ENCODE measurements at places on chromosomes 4 and X.

GRCh38 chr4:16443504-16444088, 217.3 kb upstream of the TAPT1 start:
- DNase-seq, result peak; percentile 22

GRCh38 chrX:123190096-123190495, 6.0 kb downstream of the GRIA3 start:
- no peak for DNase-seq

- DNase-seq, result no peak
Measured at GRCh38 chrX:11363069-11363594, 69.9 kb downstream of the AMELX start.

DNA sequence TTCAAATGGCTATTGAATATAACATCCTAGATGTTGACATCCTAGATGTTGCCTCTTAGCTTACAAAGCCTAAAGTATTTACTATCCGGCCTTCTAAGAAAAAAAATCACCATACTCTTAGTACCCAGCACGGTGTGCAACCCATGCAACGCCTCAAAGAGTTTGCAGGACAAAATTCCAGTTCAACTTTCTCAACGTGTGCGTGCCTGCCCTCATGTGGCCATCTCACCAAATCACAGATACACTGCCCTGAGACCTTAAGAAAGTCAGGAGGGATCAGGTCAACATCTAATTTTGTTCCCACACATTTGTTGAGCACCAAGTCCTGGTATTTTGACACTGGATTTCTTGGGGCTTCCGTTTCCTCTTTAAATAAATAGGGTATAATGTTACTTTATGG, 68.3 kb downstream of the CRMP1 start:
- DNase-seq, result no peak

DNA sequence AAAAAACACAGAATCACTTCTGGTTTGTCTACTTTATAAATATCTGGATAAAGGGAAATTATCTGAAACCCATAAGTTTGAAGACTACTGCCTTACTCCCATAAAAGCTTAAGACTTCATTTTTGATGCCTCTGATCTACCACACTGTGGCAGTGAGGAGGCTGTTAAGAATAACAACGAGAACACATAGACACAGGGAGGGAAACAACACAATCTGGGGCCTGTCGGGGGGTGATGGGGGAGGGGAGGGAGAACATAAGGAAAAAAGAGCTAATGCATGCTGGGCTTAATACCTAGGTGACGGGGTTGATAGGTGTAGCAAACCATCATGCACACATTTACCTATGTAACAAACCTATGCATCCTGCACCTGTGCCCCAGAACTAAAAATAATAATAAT, 573.7 kb downstream of the GBA3 start:
- no peak for DNase-seq

GRCh38 chrX:17829566-17829965, 31.5 kb downstream of the RAI2 start:
- no peak for DNase-seq

All from CD4-positive, alpha-beta T cell treated with Interleukin-12 subunit alpha and Interleukin-12 subunit beta, for 1 hour (primary cell).